Astrocyte (in vitro differentiated cells and primary cell): ENCODE measurements at places on chromosomes 7 and 10. TPM values are rescaled to one million over a fixed set of nuclear protein-coding genes. Genes with fewer than 3 reads are reported as not detected.
A peak's percentile ranks its signal among the peaks of the same experiment; 100 is the strongest.

- no peak overlapping the region for H3K4me3 ChIP-seq
- no peaks in the 10 kb centered on the region for H3K36me3 ChIP-seq
- H3K27me3 ChIP-seq = no peaks in the 10 kb centered on the region
- no peak for DNase-seq
Observed at GRCh38 chr7:28647076-28647421, 234.7 kb downstream of the CREB5 start.

DNA sequence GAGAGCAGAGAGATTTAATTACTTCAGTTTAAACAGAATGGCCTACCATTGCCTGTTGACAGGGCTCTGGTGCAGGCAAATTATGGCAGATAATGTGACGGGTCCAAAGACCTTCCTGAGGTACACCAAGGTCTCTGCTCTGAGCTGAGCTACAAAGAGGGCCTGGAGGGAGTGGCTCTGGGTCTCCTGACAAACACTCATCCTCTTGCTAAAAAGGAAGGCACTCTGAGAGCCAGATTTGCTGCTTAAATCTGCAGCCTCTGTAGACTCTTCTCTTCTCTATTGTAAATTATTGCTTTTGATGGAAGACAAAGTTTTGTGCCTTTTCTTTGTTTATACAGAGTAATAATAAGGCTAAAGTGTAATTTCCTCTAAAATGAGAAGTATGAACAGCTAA is 529.5 kb upstream of the FZD8 start:
- no peaks in the 10 kb centered on the region for H3K27me3 ChIP-seq
- no peaks in the 10 kb centered on the region for H3K36me3 ChIP-seq
- no peak for DNase-seq
- peak overlapping the region; percentile 93 for H3K27ac ChIP-seq

DNA sequence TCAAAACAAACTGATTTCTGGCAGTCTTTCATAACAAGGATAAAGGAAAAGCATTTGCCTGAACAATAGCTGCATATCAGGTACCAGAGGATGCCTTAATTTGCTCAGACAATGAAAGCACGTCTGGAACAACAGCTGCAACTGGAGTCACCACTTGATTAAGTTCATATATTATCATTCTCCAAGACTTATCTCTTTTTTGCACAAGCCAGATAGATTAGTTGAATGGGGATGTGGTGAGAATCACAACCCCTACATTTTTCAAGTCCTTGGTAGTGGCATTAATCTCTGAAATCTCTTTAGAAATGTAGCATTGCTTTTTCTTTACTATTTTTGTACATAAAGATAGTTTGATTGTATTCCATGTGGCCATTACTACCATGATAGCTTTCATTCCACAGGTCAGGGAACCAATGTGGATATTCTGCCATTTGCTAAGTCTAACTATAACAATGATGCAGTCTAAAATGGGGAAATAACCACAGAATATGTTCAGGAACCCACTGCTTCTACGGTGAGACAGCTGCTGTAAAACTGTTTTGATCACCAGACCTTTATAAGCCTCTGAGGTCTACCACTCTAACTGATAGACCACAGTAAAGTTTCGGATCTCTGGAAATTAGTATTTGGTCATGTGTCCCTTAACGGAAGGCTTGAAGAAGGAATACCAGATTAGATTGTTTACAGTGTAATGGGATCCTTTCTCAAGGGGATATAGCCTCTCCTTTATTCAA is 1176.2 kb downstream of the DNAJB9 start:
- H3K27me3 ChIP-seq = no peaks in the 10 kb centered on the region
- no peak overlapping the region for H3K27ac ChIP-seq
- DNase-seq = no peak
- no peak overlapping the region for H3K4me3 ChIP-seq
- H3K4me1 ChIP-seq = no peaks in the 10 kb centered on the region

DNA sequence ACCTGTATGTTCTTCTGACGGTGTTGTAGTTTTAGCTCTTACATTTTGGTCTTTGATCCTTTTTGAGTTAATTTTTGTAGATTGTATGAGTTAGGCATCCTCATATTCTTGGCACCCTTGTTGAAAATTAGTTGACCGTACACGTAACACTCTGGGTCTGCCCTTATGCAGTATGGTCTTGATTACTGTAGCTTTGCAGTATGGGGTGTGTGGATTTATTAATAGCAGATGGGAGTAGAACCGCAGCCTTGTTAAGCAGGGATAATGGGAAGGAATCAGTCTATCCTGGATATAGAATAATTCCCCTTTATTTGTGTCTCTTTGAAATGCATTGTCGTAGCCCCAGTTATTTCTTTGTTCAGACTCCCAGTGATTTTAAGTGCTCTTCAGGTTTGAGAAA is 95.5 kb downstream of the UBE3C start:
- no peak overlapping the region for H3K27ac ChIP-seq
- peaks cover 19% of the 10 kb centered on the region for H3K36me3 ChIP-seq
- H3K27me3 ChIP-seq = no peaks in the 10 kb centered on the region

- H3K4me3 ChIP-seq = no peak overlapping the region
- no peaks in the 10 kb centered on the region for H3K36me3 ChIP-seq
- no peak overlapping the region for H3K27ac ChIP-seq
Observed at GRCh38 chr7:95614442-95614940, 18.2 kb upstream of the PDK4 start.

GRCh38 chr7:148919859-148920258 is 35.8 kb upstream of the EZH2 start:
- H3K4me1 ChIP-seq = no peaks in the 10 kb centered on the region
- no peak overlapping the region for H3K4me3 ChIP-seq
- no peak for DNase-seq

- no peaks in the 10 kb centered on the region for H3K27me3 ChIP-seq
- no peak for DNase-seq
- no peaks in the 10 kb centered on the region for H3K36me3 ChIP-seq
- peak overlapping the region; percentile 97 for H3K27ac ChIP-seq
- peaks cover 26% of the 10 kb centered on the region for H3K4me1 ChIP-seq
- peak overlapping the region; percentile 83 for H3K4me3 ChIP-seq
Observed at GRCh38 chr7:116211913-116212596, 1.7 kb downstream of the TES start.

GRCh38 chr7:20787660-20788419 is 1.2 kb upstream of the SP8 start:
- no peak overlapping the region for H3K27ac ChIP-seq
- DNase-seq = no peak
- H3K27me3 ChIP-seq = peaks cover 86% of the 10 kb centered on the region
- H3K4me1 ChIP-seq = peaks cover 10% of the 10 kb centered on the region
- H3K36me3 ChIP-seq = no peaks in the 10 kb centered on the region
- H3K4me3 ChIP-seq = no peak overlapping the region

GRCh38 chr10:53638006-53638405 is 865.4 kb upstream of the MBL2 start:
- H3K27me3 ChIP-seq = no peaks in the 10 kb centered on the region
- H3K36me3 ChIP-seq = no peaks in the 10 kb centered on the region
- no peak overlapping the region for H3K4me3 ChIP-seq
- no peaks in the 10 kb centered on the region for H3K4me1 ChIP-seq
- H3K27ac ChIP-seq = no peak overlapping the region

- H3K36me3 ChIP-seq = no peaks in the 10 kb centered on the region
- no peak overlapping the region for H3K27ac ChIP-seq
- no peaks in the 10 kb centered on the region for H3K27me3 ChIP-seq
Observed at GRCh38 chr7:82317760-82318159, 125.8 kb downstream of the CACNA2D1 start.

- H3K36me3 ChIP-seq = no peaks in the 10 kb centered on the region
- no peak overlapping the region for H3K27ac ChIP-seq
- H3K4me1 ChIP-seq = no peaks in the 10 kb centered on the region
- no peaks in the 10 kb centered on the region for H3K27me3 ChIP-seq
Observed at GRCh38 chr10:36073796-36074345, 431.8 kb upstream of the FZD8 start.

Gene ZNF727
- not detected in 2 replicates for total RNA-seq

Gene SFTPA1
- not detected in 2 replicates for total RNA-seq

Gene SPDYE1
- total RNA-seq = not detected in 2 replicates

Gene ANKMY2
- 21.9 and 25.0 TPM in 2 replicates for total RNA-seq

Gene FMC1
- 3.0 and 8.4 TPM in 2 replicates for total RNA-seq

Gene CDK14
- total RNA-seq = 26.7 and 30.2 TPM in 2 replicates

Gene TMEM213
- total RNA-seq = not detected in 2 replicates

Gene ZNF212
- total RNA-seq = 8.2 and 8.7 TPM in 2 replicates
